Stimulated activated naive CD4-positive, alpha-beta T cell treated with Interleukin-2 at 50 U/mL for 16 hours (primary cell): ENCODE measurements at places on chromosomes 3 and 15.

DNA sequence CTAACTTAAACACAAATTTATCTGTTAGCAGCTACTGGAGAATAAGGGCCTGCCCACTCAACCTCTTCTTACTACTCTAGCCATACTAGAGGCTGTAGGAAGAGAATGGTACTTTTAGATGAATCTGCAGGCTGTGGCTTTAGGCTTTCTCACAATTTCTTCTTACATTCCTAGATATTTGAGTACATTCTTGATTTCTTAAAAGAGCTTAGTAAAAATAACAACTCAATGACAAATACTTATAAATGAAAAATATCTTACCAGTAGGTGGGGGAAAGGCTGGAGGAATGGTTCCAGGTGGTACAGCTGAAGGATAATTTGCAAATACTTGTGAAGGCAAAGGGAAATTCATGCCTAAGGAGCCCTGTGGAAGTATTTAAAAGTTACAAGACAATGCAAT, 92.9 kb upstream of the GK5 start:
- no peak for DNase-seq

GRCh38 chr3:39644176-39644575, 165.2 kb upstream of the MYRIP start:
- DNase-seq = no peak

DNA sequence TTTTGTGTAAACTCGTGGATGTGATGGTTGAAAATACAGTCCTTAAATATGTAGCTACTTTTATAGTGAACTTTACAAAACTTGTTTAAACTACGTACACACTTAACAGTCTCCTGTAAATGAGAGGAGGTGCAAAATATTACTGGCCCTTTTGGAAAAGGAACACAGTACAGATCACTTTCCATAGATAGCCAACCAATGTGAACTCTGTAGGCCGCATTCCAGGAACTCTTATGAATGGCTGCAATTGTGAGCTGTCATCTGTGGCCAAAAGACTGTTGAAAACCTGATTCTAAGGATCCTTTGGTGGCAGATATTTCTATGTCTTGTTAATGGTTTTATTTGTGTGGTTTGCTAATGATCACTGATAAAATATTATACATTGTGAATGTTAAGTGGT, 6.2 kb downstream of the TSC22D2 start:
- DNase-seq = no peak

- no peak for DNase-seq
These were observed 75.3 kb upstream of the NUDT16 start for GRCh38 chr3:131306242-131306641.

DNA sequence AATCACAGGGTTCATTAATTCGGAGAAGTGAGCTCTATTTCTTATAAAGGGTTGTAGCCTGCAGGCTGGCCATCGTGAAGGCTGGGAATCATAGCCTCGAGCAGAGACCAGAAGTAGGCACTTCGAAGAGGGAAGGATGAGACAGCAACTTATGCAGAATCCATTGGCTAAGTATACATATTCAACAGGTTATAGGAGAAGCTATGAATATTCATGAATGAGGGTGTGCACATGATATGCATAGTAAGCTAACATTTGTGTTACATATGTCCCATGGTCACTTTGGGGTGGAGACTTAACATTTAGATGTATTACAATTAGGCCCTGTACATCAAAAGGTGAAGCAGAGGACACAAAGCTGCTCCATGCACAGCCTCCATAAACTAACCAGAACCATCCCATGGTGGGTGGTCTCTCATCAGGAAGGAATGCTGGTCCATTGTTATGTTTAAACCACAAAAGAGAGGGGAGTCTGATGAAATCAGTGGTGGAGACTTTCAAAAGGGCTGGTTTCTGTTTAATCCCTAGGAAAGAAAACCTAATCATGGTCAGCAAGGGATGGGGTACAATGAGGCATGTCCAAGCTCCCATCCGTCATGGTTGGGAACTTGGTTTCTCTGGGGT, 80.8 kb upstream of the FHIT start:
- DNase-seq = no peak
